NCI-H187 (cell line): ENCODE measurements at places on chromosomes 7 and 10.

DNA sequence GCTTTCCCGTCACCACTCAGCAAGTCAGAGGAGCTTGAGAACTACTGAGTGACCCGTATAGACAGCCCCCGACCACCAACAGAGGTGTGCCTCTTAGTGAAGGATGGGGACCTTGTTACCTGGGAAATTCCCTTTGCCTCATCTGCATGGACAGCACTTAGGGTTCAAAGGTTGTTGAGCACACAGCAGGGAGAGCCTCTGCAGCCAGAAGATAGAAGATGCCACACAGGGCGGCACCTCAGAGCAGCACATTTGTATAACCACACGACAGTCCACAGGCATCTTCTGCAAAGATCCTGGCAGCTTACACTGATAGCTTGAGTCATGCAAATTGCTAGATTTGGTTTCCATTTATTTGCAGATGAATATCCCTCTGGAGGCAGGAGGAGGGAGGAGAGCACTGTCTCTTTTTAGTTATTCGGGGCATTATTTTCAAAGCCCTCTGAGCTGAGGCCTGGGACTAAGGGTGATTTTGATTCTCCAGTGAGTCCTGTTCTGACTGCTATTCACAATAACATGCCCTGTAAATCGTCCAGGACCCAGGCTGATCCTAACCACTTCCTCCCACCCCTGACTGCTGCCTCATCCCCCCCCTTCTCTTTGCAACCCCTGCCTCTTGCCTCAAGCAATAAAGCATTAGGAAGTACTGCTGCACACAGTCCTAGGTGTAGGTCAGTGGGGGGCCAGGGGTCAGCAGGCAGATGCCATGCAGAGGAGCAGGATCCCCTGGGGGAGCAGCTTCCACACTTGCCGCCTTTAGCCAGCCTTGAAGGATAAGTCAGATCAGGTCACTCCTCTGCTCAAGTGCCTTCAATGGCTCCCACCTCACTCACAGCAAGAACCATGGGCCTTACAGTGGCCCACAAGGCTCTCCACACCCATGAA is 24.6 kb upstream of the INMT start:
- DNase-seq: no peak

- DNase-seq: no peak
Observed at GRCh38 chr10:45180507-45180906, 134.9 kb downstream of the OR13A1 start.

DNA sequence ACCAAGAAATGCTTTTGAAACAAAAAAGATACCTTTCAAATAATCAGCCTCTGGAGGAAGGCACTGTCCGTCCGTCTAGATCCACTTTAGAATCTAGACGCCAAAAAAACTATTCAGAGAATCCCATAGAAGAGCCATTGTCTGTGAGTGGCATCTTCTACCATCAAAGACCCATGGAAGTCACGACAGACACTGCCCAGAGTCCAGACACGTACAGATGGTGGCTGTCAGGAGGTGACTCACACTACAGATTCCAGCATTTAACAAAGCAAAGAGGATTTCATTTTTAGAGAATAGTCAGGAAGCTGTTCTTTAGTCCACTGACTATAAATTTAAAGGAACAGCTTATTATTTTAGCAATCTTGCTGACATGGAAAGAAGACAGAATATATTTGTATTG is 11.7 kb downstream of the C1QL3 start:
- no peak for DNase-seq

GRCh38 chr10:34295142-34295548 is 520.0 kb downstream of the PARD3 start:
- DNase-seq: no peak

GRCh38 chr10:5989756-5990155 is 12.4 kb upstream of the IL15RA start:
- DNase-seq: no peak

- DNase-seq: no peak
Observed at GRCh38 chr10:474406-474805, 215.1 kb downstream of the DIP2C start.

- no peak for DNase-seq
Observed at GRCh38 chr7:12970626-12971025, 283.2 kb downstream of the ARL4A start.

GRCh38 chr10:33631991-33632390 is 297.5 kb upstream of the NRP1 start:
- no peak for DNase-seq

DNA sequence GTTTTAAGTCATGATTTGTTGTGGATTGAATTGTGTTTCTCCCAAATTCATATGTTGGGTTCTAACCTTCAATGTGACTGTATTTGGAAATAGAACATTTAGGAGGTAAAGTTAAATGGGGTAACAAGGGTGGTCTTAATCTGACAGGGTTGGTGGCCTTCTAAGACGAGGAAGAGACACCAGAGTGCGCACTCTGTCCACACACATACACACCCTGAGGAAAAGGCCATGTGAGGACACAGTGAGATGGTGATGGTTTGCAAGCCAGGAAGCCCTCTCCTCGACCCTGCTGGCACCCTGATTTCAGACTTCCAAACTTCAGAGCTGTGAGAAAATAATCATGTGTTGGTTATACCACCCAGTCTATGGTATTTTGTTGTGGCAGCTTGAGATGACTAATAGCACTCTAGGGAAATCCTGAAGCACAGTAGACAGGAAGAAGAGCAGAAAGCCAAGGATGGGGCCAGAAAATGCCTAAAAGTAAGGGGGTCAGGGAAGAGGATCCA is 28.0 kb upstream of the SEM1 start:
- DNase-seq: no peak

DNA sequence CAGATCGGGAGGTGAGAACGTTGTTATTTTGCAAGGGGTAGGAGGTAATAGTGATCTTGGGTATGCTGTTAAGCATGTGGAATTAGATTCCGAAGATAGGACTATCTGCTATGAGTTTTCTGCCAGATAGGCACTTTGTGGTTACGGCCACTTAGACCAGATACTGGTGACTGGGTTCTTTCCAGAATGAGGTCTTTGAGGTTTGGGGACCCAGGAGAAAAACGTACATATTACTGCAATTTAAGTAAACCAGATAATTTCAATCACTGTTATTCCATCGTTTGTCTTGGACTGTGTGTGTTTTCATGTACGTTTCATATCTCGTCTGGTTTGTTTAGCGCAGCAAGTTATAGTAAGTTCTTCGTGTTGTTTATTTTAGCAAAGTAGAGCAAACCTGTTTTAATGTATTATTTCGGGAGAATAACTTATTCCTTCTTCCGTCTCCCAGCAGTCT is 312 bp downstream of the ARL4A start:
- no peak for DNase-seq
